ENCODE measurements at places on chromosomes 16 and 17.

DNA sequence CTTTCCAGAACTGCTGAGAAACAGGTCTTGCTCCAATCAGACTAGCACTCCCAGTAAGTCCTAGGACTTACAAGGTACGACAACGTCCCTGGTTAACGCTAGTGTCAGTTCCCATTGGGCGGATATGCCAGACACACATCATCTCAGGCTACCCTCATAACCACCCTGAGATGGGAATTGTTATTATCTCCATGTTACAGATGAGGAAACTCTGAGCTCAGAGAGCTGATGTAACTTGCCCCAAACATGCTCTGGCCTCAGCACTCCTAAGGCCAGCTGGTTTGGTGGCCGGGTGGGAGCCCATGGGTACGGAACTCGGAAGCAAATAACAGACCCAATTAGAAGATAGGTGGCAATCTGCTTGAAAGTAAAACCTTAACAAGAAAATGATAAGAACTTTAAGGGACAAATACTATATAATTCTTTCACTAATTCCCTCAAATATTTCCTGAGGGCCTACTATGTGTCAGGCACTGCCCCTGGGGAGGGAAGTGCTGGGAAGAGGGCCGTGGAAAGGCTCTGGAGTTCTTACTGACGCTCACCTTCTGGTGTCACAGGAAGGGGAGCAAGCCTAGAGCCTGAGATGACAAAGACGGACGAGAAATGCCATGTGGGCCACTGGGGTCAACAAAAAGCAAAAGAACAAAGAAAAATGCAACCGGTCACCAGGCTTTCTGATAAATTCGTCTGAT lies 6.9 kb downstream of the CREBBP start:
- DNase-seq: no peak

- DNase-seq: no peak
Measured at GRCh38 chr17:5183410-5183793, 8.3 kb downstream of the ZNF594 start.

- DNase-seq: no peak
Measured at GRCh38 chr16:73846356-73846755, 450.3 kb upstream of the PSMD7 start.

GRCh38 chr16:85991425-85991824 lies 92.5 kb downstream of the IRF8 start:
- DNase-seq: no peak

- DNase-seq: peak; percentile 62
Measured at GRCh38 chr16:30958175-30959079, 873 bp downstream of the SETD1A start.

- DNase-seq: peak; percentile 21
Measured at GRCh38 chr17:81831957-81832607, 1.0 kb downstream of the MCRIP1 start.

GRCh38 chr17:2084766-2085647 lies 30.1 kb downstream of the HIC1 start:
- DNase-seq: no peak

GRCh38 chr16:67393788-67394154 lies 473 bp upstream of the TPPP3 start:
- DNase-seq: no peak

- no peak for DNase-seq
Measured at GRCh38 chr16:58467905-58468304, 32.0 kb upstream of the NDRG4 start.

- no peak for DNase-seq
Measured at GRCh38 chr17:44904001-44904984, 5.0 kb upstream of the EFTUD2 start.

GRCh38 chr17:81219476-81220180 lies 3.1 kb downstream of the CEP131 start:
- no peak for DNase-seq

GRCh38 chr16:4646773-4647643 lies 22.4 kb downstream of the MGRN1 start:
- DNase-seq: no peak

- no peak for DNase-seq
Measured at GRCh38 chr17:10117581-10118001, 80.8 kb downstream of the GAS7 start.

- no peak for DNase-seq
Measured at GRCh38 chr17:60256174-60256573, 106.4 kb downstream of the CA4 start.

DNA sequence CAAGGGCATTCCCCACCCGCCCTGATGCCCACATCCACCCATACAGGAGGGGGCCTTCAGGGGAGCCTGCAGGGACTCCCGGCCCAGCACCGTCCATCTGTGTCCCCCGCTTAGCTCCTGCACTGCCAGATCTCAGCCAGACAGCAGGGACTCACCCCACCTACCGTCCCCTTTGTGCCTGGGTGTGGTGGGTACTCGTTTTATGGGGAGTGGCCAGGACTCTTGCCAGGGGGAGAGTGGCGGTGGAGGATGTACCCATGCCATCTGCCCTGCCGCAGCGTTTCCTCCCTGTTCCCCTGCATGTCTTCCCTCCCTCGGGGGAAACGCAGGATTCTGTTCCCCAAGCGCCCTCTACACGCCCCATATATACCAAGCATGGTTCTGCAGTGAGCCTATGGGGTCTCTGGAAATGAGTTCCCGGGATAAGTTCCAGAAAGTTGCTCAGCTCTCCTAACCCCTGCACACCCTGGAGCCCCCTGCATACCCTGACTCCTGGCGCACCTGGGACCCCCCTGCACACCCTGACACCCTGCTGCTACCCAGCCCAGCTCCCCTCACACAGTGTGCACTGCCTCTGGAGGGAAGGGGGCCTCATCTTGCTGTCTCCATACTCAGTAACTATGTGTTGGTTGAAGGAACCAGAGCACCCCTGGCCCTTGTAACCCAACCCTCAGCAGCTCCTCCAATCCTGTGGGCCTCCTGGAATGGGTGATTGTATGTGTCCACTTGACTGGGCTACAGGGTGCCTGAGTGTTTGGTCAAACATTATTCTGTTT lies 4.2 kb upstream of the MAFG start:
- no peak for DNase-seq

- DNase-seq: no peak
Measured at GRCh38 chr17:77888242-77889134, 70.0 kb upstream of the TNRC6C start.

DNA sequence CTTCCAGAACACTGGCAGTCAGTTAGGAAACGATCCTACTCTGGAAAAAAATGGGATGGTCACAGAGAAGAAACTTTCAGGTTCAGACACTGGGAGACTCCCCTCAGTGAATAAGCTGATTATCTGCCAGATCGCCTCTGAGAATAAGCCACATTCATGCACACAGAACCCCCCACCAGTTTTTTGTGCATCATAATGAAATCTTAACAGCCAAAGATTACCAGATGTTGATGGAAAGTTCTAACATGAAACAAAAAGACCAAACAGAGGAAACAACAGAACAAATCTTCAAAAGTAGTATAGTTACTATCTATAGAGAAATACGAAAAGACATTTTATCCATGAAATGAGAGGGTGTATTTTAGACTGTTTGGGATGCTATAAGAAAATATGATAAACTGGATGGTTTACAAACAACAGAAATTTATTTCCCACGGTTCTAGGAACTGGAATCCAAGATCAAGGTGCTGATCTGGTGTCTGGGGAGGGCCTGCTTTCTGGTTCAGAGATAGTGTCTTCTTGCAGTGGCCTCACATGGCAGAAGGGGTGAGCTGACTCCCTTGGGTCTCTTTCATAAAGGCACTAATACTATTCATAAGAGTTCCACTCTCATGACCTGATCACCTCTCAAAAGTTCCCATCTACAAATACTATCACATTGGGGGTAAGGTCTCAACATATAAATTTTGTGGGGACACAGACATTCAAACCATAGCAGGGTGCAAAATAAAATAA lies 8.0 kb upstream of the AMZ2 start:
- no peak for DNase-seq

- no peak for DNase-seq
Measured at GRCh38 chr17:79799174-79799537, 2.3 kb upstream of the CBX8 start.

- peak; percentile 66 for DNase-seq
Measured at GRCh38 chr17:50866950-50867362, 802 bp upstream of the TOB1 start.

DNA sequence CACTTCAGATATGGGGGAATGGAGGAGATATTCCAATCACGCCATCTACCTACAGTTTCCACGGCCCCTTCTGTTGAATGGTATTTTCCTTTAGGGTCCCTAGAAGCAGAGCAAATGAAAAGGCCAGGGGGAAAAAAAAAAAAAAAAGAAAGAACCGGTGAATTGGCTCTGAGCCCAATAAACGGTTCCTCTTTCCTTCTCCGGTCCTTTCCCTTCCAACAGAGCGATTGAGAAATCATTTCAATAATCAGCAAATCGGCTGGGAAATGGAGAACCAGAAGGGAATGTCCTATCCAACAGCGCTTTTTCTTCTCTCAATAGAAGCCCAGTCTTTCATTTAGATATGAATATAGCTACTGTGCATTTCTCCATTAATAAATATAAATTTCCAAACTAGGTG lies 26.8 kb upstream of the HOXB13 start:
- no peak for DNase-seq

DNA sequence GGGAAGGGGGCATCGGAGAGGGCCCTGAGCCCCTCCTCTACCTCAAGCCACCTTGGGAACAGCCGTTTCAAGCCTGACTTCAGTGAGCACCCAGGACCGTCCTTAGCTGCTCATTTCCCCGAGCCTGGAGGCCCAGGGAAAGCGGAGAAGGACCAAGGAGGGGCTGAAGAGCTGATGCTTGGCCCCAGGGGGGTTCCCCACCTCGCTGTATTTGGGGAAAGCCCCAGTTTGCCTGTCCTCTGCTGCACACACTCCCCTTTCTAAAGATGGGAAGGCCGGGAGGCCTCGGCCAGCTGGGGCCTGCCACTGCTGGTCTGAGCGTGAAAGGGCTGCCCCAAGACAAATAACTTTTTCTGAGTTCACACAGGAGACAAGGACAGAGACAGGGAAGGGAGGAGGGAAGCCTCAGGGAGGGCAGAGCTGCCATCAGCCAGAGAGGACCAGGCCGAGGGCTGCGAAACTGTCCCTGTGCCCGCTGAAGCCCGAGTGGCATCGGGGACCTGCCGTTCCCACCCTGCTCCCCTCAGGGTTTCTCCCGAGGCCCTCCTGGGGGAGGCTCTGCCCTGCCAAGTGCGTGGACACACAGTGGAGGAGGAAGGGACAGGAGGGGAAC lies 11.6 kb downstream of the ZACN start:
- no peak for DNase-seq

GRCh38 chr16:17024514-17024913 lies 446.2 kb downstream of the XYLT1 start:
- no peak for DNase-seq

DNA sequence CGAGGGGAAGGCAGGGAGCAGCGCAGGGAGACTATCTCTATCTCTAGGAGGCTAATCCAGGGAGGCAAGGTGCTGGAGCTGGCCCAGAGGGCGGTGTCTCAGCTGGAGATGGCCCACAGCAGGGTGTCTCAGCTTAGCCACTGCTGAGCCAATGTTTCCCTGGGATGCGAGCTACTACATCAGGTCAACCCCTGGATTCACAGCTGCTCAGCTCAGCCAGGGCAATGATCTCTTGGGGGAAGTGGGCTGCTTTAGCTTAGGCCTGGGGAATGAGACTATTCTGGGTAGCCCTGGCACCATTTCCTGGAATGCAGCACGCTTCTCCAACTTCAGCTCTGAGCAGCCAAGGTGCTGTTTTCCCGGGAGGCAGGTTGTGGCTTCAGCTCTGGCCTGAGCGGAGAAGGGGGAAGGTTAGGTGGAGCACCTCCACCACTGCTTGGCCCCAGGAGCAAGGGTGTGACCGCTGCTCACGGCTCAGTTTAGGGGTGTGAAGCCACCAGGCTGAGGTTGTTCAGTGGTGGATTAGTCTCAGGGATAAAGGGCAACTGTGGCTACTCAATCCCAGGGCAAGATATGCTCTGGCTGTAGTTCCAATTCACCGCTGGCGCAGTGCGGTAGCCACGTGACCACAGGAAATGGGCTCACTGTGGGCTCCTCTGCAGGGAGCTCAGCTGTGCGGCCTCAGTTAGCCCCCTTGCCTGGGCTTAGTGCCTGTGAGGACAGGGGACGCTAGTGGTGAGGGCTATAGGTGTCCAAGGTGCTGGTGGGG lies 5.2 kb upstream of the PRSS21 start:
- no peak for DNase-seq

- no peak for DNase-seq
Measured at GRCh38 chr16:35744726-35745125, 2285.3 kb downstream of the TP53TG3F start.

DNA sequence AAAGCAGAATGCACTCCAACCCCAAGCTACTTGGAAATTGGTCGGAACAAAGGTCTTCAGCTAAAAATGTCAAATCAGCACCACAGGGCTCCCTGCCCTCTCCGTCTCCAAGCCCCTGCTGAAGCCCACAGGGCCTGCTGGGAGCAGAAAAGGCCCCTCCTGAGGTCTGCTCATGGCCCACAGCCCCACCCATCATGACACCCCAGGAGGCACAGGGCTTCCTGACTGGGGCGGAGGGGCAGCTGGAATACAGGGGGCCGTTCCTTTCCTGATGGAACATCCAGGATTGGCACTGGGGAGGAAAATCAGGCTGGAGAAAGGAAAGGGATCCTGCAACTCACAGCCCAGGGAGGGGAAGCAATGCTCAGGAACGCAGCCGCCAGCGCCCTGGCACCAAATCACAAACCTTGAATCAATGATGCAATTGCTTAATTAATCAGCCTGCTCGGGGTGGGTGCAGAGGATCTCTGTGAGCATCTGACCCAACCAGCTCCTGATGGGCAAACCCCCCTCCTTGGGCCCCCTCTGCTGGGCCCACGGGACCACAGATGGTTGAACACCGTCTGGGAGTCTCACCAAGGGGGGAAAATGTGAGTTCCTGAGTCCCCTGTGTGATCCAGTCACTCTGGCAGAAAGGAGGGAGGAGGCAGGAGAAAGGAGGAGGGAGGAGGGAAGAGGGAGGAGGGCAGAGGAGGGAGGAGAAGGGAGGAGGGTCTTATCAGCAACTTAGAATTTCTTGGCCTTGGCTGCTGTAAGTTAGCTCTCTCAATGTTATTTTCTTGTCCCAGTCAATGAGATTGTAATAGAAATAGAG lies 155.5 kb downstream of the ZNF423 start:
- DNase-seq: no peak

DNA sequence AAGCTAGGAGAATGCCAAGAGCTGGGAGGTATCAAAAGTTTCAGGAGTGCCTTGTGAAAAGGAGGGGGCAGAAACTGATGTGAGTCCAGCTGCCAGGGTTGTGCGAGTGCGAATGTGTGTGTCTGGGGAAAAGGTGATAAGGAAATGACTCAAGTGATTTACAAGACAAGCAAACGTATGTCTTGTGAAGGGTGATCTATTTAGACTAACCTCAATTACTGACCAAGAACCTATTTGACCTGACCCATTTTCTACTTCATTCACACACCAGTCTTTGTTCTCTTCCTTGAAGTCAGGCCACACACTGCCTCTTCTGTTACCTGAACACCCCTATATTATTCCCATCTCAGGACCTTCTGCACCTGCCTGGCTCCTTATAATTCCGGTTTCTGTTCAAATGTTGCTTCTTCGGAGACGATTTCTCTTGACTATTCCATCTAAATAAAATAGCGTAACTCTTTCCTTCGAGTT lies 1.0 kb downstream of the GDE1 start:
- no peak for DNase-seq

- DNase-seq: no peak
Measured at GRCh38 chr16:19301931-19302330, 16.4 kb downstream of the CLEC19A start.
